ENCODE measurements at places on chromosomes 3 and 15. TPM values are rescaled to one million over a fixed set of nuclear protein-coding genes. Genes with fewer than 3 reads are reported as not detected.

The GOLGA8O gene
- 0.23 TPM for polyA plus RNA-seq

The KBTBD12 gene
- polyA plus RNA-seq: 1.1 TPM

The TMEM207 gene
- polyA plus RNA-seq: 24.0 TPM

The TRIM71 gene
- 9.4 TPM for polyA plus RNA-seq

The COL6A6 gene
- polyA plus RNA-seq: 1.7 TPM

- DNase-seq: no peak
Measured at GRCh38 chr3:123486460-123486859, 37.6 kb upstream of the ADCY5 start.

GRCh38 chr15:71082803-71083202, 32.5 kb upstream of the THSD4 start:
- no peak for DNase-seq

- DNase-seq: no peak
Measured at GRCh38 chr3:171939578-171939977, 96.4 kb downstream of the TMEM212 start.

DNA sequence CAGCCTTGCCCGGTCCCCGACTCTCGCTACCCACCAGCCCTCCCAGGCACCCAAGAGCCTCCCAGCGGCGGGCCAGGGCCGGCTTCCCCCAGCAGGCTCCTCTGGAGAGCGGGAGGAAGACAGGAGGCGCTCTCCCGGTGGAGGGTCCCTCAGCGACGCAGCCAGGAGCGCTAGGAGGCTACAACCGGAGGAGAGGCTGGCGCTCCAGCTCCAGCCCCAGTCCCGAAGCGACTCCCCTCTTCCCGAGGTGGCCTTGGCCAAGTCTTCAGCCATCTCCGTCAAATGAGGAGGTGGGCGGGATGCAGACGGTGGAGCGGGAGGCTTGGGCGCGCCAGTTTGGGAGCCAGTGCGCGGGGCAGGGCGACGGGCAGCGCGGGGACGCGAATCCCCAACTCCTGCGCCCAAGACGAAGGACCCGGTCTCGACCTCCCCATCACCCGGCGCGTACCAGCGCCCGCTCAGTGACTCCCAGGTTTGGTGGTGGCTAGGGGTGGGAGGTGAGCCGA, 722 bp downstream of the CHRNA3 start:
- DNase-seq: no peak

GRCh38 chr3:179526482-179526881, 36.2 kb upstream of the ACTL6A start:
- no peak for DNase-seq
